ENCODE measurements at places on chromosomes 16 and 17. TPM values are rescaled to one million over a fixed set of nuclear protein-coding genes. Genes with fewer than 3 reads are reported as not detected.

DNA sequence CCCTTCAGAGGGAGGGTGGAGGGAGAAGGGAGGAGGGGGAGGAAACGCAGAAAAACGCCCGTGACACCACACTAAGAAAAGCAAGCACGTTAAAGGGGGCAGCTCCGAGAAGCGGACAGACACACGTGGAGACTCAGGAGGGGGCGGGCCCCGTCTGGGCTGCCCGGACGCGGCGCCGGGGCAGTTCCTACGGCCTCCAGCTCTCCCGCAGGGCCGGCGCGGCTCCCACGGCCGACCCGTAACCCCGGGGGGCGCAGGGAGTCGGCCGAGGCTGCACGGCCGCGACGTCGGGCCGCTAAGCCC lies 362 bp downstream of the KLHDC4 start:
- DNase-seq = no peak

DNA sequence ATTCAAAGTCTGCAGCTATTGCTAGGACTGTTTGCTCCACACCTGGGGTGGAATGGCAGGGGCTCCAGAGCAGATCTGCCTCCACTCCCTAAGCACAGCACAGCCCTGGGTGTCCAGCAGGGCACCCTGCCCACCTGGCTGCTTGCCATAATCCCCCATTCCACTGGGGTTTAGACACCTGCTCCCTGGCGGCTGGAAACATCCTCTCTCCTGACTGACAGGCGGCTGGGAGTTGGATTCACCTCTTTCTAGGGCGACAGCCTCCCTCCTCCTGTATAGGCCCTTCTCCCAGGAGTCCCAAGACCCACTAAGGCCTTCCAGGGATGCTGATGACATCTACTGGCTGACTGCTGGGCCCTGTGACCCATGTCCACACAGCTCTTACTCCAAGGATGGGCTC lies 18.0 kb downstream of the HDAC5 start:
- DNase-seq = no peak

Gene MRC2
- total RNA-seq = 50.9 TPM

Gene RAB34
- 131 TPM for total RNA-seq

Measured in renal cortical epithelial cell (primary cell).